Stimulated activated CD4-positive, alpha-beta T cell treated with anti-CD3 and anti-CD28 coated beads, Interleukin-2, amount 100 ng/mL, for 24 hours (primary cell): ENCODE measurements at places on chromosomes 2 and 18.

DNA sequence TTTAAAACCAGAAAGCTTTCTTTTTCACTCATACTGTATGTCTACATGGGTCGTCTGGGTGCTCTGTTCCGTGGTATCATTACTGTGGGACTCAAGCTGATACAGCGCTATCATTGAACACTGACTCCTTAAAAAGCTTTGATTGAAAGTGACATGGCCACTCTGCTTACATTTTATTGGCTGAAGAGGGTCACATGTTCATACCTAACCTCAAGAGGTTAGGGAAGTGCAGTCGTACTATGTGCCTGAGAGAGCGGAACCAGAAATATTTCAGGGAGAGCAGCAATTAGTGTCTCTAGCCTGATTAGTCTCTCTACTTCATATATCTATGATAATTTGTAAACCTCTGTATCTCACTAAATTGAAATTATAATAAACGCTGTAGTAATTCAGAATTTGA is 43.5 kb downstream of the PSMD14 start:
- no peak for DNase-seq

DNA sequence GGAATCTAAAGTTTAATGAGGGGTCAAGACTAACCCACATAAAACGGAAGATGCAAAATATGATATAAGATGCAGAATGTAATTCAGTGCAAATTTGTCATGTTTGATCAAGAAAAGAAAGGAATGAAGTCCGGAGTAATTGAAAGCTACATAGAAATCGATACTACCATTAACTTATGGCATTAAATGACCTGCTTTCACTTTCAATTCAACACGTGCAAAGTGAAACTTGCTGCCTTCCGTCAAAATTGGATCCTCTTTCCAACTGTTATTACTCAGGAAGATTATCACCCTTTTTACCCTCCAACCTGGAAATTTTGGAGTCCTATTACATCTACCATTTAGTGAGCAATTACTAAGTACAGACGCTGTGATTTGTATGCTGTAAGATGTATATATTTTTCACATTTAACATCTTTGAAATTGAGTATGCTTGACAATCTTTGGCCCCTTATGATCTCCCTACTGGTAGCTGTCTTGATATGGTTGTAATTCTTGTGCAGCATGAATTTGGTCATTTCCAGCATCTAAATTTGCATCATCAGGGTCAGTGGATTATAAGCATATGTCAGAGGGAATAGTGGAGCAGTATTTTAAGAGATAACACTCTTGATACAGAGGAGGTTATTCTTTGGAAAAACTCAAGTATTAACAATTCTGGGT is 18.6 kb downstream of the UNC80 start:
- DNase-seq, result no peak

DNA sequence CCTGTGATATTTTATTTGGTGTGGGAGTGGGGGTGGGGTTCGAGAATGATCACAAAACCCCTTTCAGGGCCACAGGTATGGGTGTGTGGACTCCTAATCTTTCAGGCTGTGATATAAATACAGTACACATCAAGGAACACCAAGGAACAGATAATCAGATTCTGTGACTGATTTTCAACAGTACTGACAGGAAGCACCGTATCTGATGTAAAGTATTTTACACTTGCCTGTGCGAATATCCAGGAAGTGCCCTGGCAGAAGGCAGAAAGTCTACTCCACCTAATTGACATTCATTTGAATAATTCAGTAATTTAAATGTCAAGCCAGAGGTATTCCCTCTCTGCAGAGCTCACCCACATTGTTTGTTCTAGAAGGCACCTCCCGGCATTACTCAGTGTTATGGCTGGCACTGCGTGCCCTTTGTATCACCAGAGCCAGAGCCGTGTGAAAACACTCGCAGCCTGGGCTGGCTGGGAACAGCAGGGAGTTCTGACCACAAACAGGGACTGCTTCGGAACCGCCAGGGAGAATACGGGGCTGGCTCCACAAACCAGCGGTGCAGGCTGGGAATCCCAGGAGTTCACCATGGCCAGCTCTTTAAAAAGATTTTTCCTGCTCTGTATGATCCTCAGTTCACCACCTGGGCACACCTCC is 91.8 kb downstream of the ACVR1 start:
- DNase-seq, result peak; percentile 21

DNA sequence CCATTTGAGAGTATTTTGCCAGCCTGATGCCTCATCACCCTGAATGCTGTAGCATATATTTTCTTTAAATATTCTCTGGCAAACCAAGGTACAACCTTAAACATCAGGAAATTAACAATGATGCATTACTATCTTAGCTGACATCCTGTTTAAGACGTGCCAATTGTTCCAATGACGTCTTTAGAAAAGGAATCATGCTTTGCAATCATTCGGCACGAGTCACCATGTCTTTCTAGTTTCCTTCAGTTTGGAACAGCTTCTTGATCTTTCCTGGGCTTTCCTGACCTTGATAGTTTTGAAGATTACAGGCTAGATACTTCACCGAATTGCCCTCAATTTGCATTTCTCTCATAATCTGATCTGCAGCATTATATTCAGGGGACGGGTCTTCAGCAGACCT is 88.2 kb upstream of the GLI2 start:
- DNase-seq, result no peak

DNA sequence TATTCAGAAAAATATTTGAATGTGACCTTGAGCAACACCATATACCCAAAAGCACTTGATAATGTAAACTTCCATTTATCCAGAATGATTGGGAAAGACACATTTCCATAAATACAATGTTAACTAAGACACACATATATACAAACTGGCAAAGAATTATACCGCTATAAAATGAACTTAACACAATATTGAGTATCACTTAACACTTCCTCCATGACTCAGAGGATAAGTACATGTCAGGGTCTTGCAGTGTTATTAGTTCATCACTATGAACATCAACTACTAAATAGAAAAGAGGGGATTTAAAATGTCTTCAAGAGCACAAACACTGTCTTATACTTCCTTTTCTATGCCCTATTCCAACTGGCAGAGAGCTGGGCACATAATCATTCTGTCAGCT is 18.6 kb downstream of the WDSUB1 start:
- DNase-seq, result no peak

GRCh38 chr2:64419596-64420165 is 34.3 kb upstream of the LGALSL start:
- no peak for DNase-seq

DNA sequence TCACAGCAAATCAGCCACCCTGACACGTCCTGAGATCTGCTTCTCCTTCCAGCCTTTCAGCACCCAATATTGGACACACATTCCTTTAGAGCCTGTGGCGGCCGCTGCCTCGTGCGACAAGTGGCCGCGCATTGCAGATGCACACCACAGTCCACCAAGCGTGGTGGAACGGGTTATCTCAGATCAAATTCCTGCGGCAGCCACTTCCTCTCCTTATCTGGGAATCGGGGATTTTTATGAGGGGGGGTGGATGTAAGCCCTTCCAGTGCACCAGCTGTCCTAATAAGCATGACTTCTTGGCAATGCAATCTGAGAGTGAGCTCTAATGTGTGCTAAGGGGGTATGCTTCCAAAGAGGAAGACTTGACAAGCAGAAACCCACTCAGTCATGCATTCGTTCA is 18.3 kb upstream of the BMP10 start:
- no peak for DNase-seq

- DNase-seq, result no peak
Measured at GRCh38 chr2:26658691-26659346, 17.7 kb upstream of the CIB4 start.

GRCh38 chr2:210315015-210315788 is at the start of gene MYL1:
Gene MYL1 (minus strand): TSS chr2:210315174. CDS start chr2:210315042, 132 bp downstream.
- no peak for DNase-seq

- no peak for DNase-seq
Measured at GRCh38 chr18:29586210-29586609, 1409.3 kb upstream of the CDH2 start.

DNA sequence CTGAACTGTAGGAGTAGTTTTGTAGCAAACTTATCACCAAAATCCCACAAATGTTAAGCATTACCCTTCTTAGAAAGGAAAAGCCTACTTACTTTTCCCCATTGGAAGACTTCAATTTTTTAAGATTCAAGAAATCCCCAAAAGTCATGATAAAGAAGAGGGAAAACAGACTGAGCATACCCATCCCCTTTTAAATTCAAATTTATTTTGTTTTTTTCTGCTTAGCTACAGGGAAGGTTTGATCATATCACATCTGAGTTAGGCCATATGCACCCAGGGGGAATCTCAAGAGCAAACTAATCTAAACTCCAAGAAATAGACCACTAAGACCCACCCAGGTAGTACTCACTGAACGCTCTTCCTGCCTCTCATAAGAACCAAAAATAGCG is 174.6 kb downstream of the TGIF1 start:
- no peak for DNase-seq

GRCh38 chr2:182606728-182607681 is 109.1 kb upstream of the DNAJC10 start:
- DNase-seq, result no peak

DNA sequence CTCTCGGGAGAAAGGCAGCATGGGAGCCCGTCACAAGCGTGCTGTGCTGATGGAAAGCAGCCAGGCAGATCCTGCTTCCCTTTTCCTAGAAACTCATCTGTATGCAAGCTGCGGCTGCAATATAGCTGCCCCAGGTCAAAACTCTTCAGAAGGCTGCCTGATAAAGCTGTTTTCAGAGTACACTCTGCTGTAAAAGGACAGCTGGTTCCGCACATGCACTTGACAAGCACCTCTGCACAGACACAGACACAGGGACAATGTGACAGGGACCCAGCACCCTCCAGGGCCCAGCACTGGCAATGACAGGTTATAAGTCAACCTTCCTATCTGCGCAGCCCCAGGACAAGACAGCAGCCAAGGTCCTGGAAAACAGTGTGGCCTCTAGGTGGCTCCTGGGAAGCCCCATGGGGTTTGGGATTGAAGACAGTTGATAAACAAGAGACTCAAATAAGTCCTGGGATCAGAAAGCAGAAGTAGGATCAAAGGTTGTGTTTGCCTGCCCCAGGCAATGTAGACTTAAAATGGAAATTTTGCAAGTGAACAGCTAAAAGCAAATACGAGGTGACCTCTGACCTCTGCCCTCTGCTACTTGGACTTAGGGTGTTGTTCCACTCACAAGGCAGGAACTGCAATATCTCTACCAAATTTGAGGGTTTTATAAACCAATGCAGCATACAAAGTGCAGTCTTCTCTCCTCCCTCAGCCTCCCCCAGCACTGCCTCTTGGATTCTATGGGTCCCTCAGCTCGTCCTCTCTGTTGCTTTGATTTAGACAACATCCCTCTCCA is 16.9 kb downstream of the SLC66A2 start:
- DNase-seq, result no peak

DNA sequence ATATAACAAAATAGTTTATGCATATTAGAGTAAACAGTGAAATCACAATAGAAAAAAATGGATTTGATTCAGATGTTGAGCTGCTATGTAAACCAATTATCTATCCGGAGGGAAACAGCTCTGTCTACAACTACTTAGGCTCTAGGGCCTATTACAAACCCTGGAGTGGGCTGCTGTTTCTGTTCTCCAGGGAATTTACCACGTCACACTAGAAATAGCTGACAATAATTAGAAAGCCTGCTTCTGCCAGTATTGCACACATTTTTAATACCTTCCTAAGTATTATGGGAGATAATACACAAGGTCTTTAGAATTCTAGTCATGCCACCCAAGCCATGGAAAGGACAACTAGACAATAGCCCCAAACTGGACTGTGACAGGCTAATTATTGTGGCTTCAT is 411.1 kb downstream of the FIGN start:
- DNase-seq, result no peak

DNA sequence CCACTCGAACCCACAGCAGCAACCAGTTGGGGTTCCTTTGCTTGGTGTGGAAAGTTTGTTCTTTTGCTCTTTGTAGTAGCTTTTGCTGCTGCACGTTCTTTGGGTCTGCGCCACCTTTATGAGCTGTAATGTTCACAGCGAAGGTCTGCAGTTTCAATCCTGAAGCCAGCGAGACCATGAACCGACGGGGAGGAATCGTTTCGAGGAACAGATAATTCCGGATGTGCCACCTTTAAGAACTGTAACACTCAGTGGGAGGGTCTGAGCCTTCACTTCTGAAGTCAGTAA is 14.3 kb downstream of the GPR17 start:
- DNase-seq, result no peak

DNA sequence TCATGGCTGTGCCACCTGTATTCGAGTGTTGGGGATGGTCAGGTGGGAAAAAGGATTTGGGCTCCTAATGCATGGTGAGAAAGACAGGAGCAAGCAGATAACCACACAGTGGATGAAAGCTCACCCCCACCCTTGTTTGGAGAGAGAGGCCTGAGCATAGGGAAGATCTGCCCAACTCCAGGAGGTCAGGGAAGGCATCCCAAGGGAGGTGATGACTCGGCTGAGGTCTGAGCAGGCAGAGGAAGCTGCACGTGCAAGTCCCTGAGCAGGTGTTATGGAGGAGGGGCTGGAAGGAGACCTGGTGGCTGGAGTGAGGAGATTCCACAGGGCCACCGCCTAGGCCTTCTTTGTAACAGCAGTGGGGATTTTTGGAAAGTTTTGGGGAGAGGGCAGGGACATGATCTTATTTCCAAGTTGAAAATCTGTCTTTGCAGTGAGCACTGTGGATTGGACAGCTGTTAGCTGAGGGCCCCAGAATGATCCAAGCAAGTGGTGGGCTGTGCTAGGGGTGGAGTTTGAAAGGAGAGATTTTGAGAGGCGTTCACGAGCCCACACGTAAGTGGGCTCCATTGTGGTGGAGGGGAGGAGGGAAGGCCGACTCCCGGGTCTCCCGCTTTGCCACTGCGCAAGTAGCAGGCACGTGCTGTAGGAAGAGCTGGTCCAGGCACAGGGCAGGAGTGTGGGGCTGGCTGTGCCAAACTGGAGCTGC is 228.5 kb downstream of the GLI2 start:
- no peak for DNase-seq

DNA sequence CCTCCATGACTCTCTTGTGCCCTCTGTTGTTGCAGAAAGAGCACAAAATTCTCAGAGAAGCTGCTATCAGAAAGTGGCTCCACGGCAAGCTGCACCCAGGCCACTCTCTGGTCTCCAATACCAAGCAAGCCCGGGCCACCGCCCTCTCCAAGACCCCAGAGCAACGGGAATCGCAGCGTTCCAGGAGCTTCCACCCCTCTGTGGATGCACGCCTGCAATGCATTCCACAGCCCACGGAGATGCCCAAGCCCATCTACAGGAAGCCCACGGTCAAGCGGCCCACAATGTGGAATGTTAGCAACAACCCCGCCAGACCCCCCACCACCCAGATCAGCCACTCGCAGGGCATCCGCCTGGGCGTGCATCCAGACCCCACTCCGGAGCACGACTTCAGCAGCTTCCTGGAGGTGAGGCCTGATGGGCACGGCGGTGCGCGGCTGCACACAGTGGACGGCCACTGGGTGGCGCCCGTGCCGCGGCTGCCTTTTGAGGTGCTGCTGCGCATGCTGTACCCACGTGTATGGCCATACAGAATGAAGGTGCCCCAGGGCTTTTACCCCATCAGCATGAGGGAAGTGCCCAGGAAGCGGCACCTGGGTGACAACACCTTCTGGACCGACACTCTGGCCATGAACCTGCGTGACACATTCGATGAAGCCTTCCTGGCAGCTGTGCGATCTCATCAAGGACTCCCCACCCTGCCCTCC is 6.3 kb downstream of the ANKRD53 start:
- peak; percentile 81 for DNase-seq
